ENCODE measurements at places on chromosomes 1 and 21.

DNA sequence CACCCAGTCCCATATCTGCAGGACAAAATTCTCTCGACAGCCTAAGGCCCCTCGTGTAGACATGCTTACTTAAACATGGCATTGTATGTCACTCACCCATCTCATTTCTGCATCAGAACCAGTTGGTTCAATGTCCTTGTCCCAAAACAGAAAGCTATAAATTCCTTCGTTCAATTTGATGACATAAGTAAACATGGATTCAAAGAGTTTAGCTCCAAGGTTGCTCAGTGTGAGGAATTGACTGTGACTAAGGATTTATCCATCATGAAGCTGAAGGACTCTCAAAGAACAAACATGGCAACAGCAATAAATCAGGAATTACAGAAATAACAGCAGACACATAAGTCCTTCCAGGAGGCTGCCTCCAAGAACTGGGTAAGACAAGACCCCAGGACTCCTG, 237.2 kb downstream of the TOMM20 start:
- no peak for DNase-seq

- DNase-seq = no peak
Measured at GRCh38 chr21:46604329-46604974, 430 bp downstream of the S100B start.

- no peak for DNase-seq
Measured at GRCh38 chr1:93448983-93449804, 1.3 kb downstream of the FNBP1L start.

DNA sequence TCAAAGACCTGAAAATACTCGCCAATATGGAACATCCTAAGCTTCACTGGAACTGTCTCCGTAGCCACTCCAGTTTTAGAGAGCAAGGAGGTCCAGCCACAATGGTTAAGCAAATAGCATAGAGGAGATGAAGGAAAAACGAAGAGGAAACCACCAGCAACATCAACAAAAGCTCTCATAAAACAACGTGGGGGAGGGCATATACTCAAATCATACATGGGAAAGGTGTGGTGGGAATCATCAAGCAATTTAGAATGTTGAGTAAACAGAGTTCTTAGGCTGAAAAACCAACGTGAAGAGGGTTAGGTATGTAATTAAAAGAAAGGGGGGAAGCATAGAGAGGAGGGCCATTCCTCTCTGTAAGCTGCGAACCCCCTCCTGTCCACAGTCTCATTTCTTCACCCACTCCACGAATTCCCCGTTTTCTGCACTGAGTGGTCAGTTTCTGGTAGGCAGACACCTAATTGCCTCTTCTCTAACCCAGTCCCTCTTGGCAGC, 1.0 kb downstream of the TMEM59 start:
- no peak for DNase-seq

DNA sequence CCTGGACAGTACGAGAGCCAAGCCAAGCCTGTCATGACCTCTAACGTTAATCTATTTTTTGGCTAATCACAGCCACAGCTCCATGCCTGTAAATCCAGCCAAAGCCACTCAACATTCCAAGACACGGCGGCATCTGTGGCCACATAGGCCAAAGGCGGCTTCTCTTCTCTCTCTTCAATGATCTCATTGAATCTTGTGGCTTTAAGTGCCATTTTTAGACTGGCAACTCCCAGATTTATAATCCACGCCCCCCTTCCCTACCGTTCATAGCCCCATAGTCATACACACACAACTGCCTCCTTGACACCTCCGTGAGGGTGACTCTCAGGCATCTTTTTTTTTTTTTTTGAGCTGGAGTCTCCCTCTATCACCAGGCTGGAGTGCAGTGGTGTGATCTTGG, 5.7 kb upstream of the SELENON start:
- DNase-seq = no peak

- DNase-seq = no peak
Measured at GRCh38 chr1:74463333-74463988, 49.0 kb downstream of the LRRC53 start.
